ENCODE measurements at places on chromosomes 3 and 15. TPM values are rescaled to one million over a fixed set of nuclear protein-coding genes. Genes with fewer than 3 reads are reported as not detected.
A peak's percentile ranks its signal among the peaks of the same experiment; 100 is the strongest.

DNA sequence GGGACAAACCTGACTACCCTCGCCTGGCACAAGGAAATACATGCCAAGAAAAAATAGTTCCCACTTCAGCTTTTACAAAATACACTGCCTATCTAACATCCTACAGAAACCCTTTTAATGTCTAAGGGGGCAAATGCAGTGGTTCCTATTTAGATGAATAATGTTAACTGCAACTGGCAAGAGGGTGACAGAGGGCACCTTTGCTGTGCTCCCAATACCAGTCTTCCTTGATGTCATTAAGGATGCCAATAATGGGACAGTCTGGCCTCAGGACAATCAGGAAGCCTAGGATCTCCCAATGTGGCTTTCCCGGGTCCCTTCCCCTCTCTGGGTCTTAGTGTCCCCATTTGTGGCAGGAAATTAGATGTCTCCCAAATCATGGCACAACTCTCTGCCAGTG is 13.9 kb downstream of the CSRNP1 start:
- DNase-seq = no peak

- DNase-seq = no peak
Measured at GRCh38 chr3:190562866-190563510, 49.1 kb downstream of the IL1RAP start.

Gene LRRIQ4
- 0.32 TPM for total RNA-seq

DNA sequence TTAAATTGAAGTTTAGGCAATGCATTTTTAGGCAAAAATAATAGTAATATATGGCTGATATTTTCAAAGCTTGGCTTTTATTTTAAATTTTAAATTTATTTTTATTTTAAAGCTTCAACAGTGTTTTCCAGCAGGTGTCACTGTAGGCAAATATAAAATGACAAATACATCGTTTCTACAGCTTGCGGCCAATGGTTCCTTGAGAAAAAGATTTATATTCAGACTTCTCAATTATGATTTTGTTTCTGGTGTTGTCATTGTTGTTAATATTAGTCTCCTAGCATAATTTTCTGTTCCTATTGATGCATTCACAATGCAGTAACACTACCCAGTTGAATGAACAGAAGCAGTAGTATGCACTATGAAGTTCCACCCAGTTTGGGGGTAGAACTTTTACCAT is 220.7 kb upstream of the DNAJC19 start:
- no peak for DNase-seq

DNA sequence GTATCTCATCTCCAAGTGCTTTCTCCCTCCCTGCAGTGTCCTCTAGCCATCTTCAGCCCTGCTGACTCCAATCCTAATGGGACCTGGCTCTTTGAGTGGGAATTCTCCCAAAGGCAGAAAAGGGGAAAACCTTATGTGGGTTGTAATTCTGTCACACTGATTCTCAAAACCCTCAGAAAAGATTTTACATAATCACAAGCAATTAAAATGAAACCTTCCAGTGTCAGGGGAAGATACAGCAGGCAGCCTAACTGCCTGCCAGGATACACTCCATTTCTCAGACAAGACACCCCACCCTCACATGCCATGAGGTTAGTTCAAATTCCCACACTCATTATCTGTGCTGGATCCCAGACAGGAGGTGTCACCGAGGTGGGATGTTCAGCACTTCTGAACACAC is 121.4 kb downstream of the RFTN1 start:
- no peak for DNase-seq

DNA sequence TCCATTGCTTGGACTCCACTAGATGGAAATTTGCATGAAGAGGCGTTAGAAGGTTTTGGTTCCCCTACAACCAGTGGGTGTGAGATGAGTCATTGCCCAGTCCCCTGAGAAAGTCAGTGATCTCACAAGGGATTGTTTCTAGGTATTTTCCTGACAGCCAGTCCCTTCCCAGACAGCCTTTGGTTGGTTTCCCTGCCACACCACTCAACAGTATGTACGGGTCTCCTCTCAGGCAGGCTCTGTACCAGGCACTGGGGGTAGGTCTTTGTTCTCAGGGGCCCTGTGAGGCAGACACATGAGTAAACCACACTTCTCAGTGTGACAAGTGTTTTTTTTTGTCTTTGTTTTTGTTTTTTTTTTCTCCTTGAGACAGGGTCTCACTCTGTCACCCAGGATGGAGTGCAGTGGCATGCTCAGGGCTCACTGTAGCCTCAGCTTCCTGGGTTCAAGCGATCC is 4.0 kb downstream of the LAMP3 start:
- peak; percentile 73 for DNase-seq

Gene SPINK8
- not detected for total RNA-seq

GRCh38 chr3:48233542-48233941 is 7.4 kb upstream of the ZNF589 start:
- no peak for DNase-seq
